ENCODE measurements at places on chromosomes 11 and 22.

- DNase-seq = no peak
Measured at GRCh38 chr11:44618561-44619425, 53.3 kb downstream of the CD82 start.

GRCh38 chr11:16902781-16903378 is 111.3 kb downstream of the PLEKHA7 start:
- peak; percentile 39 for DNase-seq

- DNase-seq = peak; percentile 73
Measured at GRCh38 chr11:117809236-117810055, 12.4 kb upstream of the DSCAML1 start.

- DNase-seq = no peak
Measured at GRCh38 chr11:116232364-116232828, 540.4 kb downstream of the BUD13 start.

DNA sequence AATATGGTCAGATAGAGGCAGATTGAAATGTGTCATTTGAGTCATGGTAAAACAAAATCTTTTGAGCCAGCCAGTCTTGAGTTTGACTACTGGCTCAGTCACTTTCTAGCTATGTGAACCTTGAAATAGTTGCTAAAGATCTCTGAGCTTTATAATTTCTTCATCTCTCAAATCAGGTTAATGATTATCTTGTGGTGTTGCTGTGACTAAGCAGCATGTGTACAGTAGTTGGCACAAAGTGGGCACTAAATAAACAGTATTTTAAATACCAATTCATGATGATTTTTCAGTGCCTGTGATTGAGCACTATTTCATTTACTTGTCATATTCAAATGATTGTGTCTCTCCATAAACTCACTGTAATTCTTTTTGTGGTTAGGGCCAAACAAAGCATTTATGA is 70.8 kb downstream of the RAB38 start:
- no peak for DNase-seq

GRCh38 chr11:63710476-63711217 is 29.3 kb downstream of the RTN3 start:
- DNase-seq = no peak

- DNase-seq = no peak
Measured at GRCh38 chr22:23775779-23776375, 3.2 kb downstream of the MMP11 start.

- DNase-seq = no peak
Measured at GRCh38 chr22:20212754-20213699, 55.1 kb downstream of the RTN4R start.

GRCh38 chr11:74471668-74472429 is 4.5 kb upstream of the KCNE3 start:
- DNase-seq = peak; percentile 34

- DNase-seq = no peak
Measured at GRCh38 chr22:45163099-45163450, 650 bp upstream of the NUP50 start.

GRCh38 chr22:49026494-49027367 is 800.9 kb downstream of the BRD1 start:
- DNase-seq = no peak

DNA sequence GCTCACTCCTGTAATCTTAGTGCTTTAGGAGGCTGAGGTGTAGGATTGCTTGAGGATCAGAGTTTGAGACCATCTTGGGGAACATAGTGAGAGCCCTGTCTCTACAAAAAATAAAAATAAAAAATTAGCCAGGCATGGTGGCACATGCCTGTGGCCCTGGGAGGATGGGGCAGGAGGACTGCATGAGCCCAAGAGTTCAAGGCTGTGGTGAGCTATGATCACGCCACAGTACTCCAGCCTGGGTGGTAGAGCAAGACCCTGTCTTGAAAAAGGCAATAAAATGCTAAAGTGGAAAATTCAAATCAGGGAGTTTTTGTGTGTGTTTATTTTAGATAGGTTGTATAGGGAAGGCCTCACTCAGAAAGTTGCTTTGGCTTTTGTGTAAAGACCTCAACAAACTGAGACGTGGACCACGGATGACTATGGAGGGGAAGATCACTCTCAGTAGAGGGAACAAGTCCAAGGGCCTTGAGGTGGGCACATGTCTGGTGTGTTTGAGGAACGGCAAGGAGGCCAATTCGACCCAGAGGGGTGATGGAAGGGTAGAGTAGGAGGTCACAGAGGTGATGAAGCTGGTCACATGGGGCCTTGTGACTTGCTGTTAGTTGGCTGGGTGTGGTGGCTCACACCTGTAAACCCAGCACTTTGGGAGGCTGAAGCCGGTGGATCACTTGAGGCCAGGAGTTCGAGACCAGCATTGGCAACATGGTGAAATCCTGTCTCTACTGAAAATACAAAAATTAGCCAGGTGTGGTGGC is 35.7 kb downstream of the WEE1 start:
- no peak for DNase-seq

- no peak for DNase-seq
Measured at GRCh38 chr22:27183474-27183873, 526.1 kb downstream of the MIAT start.

- DNase-seq = peak; percentile 90
Measured at GRCh38 chr11:117226388-117227385, 5.2 kb downstream of the PCSK7 start.

GRCh38 chr11:33413301-33413700 is 156.1 kb downstream of the HIPK3 start:
- DNase-seq = no peak

- no peak for DNase-seq
Measured at GRCh38 chr11:120558744-120559431, 47.3 kb downstream of the GRIK4 start.

- no peak for DNase-seq
Measured at GRCh38 chr11:34411791-34412190, 26.9 kb upstream of the CAT start.

GRCh38 chr11:77559686-77560401 is 29.9 kb upstream of the AQP11 start:
- DNase-seq = no peak

GRCh38 chr11:36007127-36007655 is 63.3 kb downstream of the LDLRAD3 start:
- DNase-seq = no peak

GRCh38 chr11:105137286-105137685 is 2.3 kb downstream of the CARD18 start:
- no peak for DNase-seq

DNA sequence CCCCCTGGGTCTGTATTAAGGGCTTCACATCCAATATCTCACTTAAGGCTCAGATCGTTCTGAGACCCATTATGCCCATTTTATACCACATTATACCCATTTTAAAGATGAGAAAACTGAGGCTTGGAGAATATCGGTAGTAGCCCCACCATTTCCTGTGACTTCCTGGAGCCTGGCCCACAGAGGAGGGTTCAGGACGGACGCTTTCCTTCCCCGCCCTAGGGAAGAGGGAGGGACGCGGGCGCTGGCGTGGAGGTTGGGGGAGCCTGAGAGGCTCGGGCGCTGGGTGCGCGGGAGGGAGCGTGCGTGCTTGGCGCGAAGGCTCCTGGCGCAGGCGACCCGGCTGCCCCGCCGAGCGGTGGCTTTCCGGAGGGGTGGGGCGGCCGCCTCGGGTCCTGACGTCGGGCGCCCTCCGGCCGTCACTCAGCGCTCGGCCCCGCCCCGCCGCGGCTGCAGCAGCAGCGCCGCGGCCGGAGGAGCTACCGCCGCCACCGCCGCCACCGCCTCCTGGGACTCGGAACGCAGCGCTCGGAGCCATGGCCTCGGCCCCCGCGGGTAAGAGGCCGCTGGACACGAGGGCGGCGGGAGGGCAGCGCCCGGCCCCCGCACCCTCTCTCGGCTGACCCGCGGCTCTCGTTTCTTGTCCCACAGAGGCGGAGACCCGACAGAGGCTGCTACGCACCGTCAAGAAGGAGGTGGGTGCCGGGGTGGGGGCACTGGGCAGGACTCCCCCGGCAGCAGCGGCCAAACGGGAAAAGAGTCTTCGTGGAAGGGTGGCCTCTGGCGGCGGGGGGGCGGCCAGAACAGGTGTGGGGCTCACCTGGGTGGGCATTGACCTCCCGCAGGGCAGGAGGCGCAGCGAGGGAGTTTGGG is at the start of gene SGSM1:
Gene SGSM1 (plus strand): TSS at position 422 of the 873 bp plus-strand sequence. CDS start 115 bp downstream, at position 537.
- DNase-seq = peak; percentile 82

DNA sequence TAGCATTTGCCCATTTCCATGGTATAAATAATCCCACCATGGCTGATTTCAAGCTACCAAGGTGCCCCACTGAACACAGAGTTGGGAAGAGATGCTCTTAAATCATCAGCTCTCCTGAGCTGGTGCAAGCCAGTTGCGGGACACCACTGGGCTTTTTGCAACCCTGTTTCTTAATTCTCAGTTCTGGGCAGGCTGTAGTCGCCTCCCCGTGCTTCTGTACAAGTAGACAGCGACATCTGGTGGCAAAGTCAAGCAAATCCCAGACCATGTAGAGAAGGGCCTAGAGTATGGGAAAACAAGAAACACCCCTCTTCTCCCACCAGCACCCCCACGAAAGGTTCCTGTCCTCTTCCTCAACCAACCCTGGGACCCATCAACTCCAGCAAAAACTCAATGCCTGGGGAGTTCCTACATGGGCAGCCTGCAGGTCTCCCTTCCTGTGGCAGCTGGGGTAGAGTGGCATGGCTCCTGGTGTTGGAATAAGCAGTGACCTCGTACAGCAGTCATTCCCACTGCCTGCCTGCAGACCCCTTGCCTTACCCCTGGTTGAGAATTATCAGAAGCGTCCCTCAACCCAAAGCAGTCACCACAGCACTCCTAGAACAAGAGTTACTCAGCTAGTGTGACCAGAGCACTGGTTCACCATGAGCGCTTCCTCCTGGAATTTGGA is 68.4 kb downstream of the IGLL5 start:
- peak; percentile 81 for DNase-seq

DNA sequence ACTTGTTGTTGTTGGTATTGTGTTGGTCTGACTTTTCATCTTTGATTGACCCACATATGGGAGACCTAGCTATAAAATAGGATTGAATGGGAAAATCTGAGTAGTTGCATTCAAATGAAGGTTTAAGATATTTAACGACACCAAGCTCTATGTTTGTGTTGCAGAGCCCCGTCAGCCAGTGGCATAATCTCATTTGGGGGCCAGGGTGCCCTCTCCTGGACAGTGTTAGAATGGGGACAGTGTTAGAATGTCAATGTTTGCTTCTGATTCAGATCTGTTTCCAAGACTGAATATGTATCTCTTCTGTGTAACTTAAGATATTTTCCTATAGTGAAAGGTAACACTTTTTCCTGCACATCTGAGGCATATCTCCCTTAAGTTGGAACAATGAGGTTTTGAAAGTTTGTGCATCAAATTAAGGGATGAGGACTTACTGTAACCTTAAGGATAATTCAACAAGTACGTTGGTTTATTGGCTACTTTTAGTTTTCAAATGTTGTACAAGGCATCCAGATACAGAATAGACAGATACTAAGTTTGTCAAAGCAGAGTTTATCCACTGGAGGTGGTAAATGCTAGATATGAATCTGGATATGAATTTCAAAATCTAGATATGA is 5.3 kb upstream of the OR52M1 start:
- peak; percentile 63 for DNase-seq

GRCh38 chr11:101668236-101668635 is 84.4 kb upstream of the TRPC6 start:
- no peak for DNase-seq

DNA sequence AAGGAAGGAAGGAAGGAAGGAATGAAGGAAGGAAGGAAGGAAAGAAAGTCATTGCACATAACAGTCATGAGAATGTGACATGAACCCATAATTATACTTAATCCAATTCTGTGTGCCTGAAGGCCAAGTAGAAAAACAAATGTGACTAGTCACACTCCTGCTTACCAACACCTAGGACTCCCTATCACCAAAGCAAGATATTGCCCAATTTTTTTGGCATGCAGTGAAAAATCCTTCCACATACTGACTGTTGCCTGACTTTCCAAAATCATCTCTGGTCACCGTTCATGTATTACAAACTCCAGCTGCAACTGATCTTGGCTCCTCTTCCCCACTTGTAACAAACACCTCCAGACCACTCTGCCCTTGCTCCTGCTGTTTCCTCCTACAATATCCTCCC is 516.8 kb downstream of the OPCML start:
- no peak for DNase-seq

DNA sequence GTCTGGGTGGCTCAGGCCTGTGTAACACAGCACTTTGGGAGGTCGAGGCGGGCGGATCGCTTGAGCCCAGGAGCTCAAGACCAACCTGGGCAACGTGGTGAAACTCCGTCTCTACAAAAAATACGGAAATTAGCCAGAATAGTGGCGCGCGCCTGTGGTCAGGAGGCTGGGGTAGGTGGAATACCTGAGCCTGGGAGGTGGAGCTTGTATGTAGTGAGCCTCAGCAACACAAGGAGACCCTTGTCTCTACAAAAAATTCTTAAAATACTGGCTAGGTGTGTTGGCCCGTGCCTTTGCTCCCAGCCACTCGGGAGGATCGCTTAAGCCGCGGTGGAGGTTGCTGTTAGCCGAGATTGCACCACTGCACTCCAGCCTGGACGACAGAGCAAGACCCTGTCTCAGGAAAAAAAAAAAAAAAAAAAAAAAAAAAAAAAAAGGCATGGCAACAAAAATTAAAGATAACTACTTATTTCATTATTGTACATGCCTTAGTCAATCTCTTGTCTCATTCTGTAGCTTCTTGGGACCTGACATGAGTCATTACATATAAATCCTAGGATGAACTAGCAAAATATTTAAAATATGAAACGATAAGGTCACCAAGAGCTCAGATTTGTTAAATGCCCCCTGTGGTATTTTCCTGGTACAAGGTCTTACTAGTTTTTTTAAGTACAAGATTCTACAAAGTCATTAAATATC is 1.1 kb downstream of the TAF1D start:
- DNase-seq = no peak

GRCh38 chr11:129319751-129320150 is 55.9 kb upstream of the BARX2 start:
- no peak for DNase-seq

GRCh38 chr11:121688860-121689614 is 236.3 kb upstream of the SORL1-AS1 start:
- DNase-seq = no peak

- no peak for DNase-seq
Measured at GRCh38 chr22:19086896-19087295, 35.3 kb downstream of the DGCR2 start.

- no peak for DNase-seq
Measured at GRCh38 chr22:49765091-49765771, 62.4 kb downstream of the BRD1 start.

DNA sequence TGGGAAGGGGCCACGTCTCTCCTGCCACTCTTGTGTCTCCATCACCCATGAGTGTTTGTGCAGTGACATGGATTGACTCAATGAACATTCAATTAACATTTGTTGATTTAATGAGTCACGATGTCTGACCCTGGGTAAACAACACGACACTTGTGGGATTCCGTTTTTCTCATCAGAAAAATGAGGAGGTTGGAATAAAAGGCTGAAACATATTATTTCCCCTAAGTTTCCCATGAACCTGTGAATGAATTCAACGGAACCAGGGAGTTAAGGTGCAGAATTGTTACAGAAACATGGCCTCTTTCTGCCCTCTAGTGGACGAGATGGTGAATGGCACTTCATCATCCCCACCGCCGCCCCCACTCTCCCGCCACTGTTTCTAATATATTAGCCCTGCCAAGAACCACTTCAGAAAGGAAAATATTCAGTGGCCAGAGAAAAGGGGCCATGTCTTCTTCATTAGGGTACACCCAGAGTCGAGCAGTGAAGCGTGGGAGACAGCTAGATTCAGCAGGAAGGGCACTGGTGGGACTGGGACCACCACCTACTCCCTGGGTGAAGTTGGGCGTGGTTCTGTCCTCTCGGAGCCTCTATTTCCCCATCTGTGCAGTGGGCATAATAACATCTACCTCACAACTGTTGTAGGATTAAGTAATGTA is 46.3 kb upstream of the SYT13 start:
- DNase-seq = peak; percentile 56
